ENCODE measurements at places on chromosomes 5 and 9.

DNA sequence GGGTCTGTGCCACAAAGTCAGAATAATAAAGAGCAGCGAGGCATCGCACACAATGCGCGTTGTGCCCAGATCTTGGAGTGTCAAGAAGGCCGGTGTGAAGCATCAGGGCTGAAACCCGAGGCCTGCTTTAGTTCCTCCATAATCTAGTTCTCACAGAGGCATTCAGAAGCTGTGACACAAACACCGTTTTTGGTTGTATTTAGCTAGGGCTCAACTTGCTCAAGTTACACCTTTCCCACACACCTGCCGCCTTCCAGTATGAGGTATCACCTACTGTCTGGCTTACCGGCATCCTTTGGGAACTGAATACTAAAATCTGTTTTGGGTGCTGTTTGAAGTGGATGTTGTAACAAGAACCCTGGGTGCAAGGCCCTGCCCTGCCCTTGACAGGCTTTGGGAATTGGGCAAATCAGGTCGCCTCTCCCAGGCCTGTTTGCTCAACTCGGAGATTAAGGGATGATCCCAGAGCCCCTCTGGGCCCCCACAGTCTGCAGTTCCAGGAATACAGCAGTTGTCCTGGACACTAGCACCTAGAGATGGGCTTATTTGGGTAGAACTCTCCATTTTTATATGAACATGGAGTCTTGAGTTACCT lies 27.0 kb downstream of the SLC25A25 start:
- peak overlapping the region; percentile 96 for H3K27ac ChIP-seq
- H3K4me3 ChIP-seq: no peak overlapping the region
- H3K4me1 ChIP-seq: peaks cover 84% of the 10 kb centered on the region
- no peak for DNase-seq

- no peaks in the 10 kb centered on the region for H3K36me3 ChIP-seq
- H3K27me3 ChIP-seq: no peaks in the 10 kb centered on the region
- H3K27ac ChIP-seq: peak overlapping the region; percentile 94
- H3K4me3 ChIP-seq: peak overlapping the region; percentile 56
- DNase-seq: peak; percentile 99
- H3K4me1 ChIP-seq: peaks cover 41% of the 10 kb centered on the region
These were observed 54.8 kb upstream of the CDKN2AIPNL start for GRCh38 chr5:134466241-134467069.

DNA sequence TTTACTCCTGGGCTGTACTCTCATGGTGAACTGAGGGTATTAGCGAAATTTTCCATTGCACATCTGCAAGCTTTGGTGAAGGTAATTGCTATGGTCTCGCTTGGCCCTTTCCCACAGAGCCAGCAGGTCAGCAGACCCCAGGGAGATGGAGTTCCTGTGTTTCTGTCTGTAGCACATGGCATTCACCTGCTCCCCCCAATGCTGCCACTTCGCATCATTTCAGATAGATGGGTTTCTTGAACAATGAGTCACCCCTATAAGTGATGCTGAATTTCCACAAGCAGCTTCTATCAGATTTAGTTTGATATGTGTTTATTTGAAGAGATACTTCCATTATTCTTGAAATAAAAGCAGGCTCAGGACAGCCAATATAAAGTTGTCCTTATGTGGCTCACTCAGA lies 117.8 kb downstream of the ERCC6L2 start:
- H3K36me3 ChIP-seq: no peaks in the 10 kb centered on the region
- no peak overlapping the region for H3K27ac ChIP-seq
- DNase-seq: no peak
- no peaks in the 10 kb centered on the region for H3K4me1 ChIP-seq
- H3K27me3 ChIP-seq: no peaks in the 10 kb centered on the region

GRCh38 chr5:2833556-2833955 lies 82.1 kb upstream of the IRX2 start:
- no peaks in the 10 kb centered on the region for H3K27me3 ChIP-seq
- no peak overlapping the region for H3K4me3 ChIP-seq
- H3K27ac ChIP-seq: no peak overlapping the region
- peak; percentile 62 for DNase-seq

DNA sequence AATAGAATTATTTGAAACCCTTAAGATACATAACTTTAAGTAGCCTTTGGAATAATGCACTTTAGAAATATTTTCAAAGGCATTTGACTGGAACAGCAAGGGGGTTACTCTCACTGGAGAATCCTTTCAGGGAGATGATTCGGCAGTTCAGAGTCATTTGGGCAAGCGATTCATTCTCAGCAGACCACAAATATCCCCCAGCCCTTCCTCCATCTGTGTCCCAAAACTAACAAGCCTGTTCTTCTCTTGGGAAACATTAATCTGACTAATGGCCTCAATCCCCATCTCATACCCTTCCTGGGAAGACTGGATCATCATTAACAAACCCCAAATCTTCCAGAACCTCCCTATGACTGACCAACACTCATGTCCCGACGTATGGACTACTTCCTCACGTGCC lies 65.8 kb upstream of the S1PR3 start:
- H3K4me3 ChIP-seq: no peak overlapping the region
- H3K27me3 ChIP-seq: no peaks in the 10 kb centered on the region
- H3K4me1 ChIP-seq: peaks cover 10% of the 10 kb centered on the region
- H3K27ac ChIP-seq: no peak overlapping the region
- H3K36me3 ChIP-seq: no peaks in the 10 kb centered on the region
- no peak for DNase-seq

DNA sequence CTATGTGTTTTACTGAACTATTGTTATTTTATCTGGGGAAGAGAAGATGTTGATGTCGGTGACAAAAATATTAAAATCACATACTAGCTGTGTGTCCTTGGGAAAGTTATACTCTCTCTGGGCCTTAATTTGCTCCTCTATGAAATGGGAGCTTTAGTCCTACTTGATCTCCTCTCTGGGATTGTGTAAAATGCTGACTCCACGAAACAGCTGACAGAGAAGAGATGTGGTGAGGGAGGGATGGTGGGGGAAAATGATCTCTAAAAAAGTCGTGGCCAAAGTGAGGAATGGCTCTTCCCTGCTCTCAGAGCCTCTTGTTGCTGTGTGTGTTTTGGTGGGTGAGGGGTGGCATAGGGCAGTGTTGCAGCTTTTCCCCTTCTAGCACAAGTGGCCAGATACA lies 173.7 kb downstream of the MELK start:
- no peak overlapping the region for H3K27ac ChIP-seq
- no peak overlapping the region for H3K4me3 ChIP-seq
- peaks cover 16% of the 10 kb centered on the region for H3K27me3 ChIP-seq
- H3K4me1 ChIP-seq: no peaks in the 10 kb centered on the region
- no peaks in the 10 kb centered on the region for H3K36me3 ChIP-seq

DNA sequence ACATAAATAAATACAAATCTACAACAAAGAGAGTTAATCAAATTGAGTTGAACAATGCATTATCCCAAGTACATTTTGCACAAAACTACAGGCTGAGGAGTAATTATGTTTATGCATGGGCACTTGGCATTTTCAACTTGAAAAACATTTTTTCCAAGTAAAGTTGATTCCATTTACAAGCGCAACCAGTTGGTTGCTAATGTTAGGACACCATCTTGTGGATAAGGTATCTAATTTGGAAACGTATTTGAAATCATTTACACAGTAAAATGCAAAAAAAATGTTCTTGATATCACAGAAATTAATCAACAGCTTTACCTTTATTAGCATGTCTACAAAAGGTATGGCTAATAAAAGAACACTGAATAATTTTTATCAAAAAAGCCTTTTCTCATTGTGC lies 18.8 kb downstream of the FTMT start:
- no peak overlapping the region for H3K27ac ChIP-seq
- no peaks in the 10 kb centered on the region for H3K36me3 ChIP-seq
- H3K4me3 ChIP-seq: no peak overlapping the region
- no peak for DNase-seq

- H3K4me3 ChIP-seq: no peak overlapping the region
- no peaks in the 10 kb centered on the region for H3K36me3 ChIP-seq
- H3K27me3 ChIP-seq: peaks cover 68% of the 10 kb centered on the region
- DNase-seq: no peak
- H3K27ac ChIP-seq: no peak overlapping the region
- H3K4me1 ChIP-seq: peaks cover 45% of the 10 kb centered on the region
These were observed 1.8 kb downstream of the POU4F3 start for GRCh38 chr5:146340260-146341081.

DNA sequence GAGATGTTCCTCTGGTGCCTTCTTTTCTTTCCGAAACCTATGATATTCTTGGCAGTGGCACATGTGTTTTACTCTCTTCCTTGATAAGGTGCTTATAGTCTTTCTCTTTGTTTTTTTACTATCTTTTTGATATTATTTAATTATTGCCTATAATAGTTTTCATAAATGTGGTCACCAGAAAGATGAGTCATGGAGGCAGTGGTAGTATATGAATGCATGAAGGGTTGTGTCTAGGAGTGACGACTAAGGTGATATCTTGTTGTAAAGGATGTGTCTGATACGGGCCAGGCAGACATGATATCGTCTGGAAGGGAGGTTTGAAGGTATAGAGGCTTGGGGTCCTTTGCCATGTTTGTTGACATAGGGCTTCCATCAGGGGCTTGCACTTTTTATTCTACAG lies 36.8 kb downstream of the SLC44A1 start:
- DNase-seq: no peak
- no peaks in the 10 kb centered on the region for H3K27me3 ChIP-seq
- no peak overlapping the region for H3K4me3 ChIP-seq
- no peak overlapping the region for H3K27ac ChIP-seq

DNA sequence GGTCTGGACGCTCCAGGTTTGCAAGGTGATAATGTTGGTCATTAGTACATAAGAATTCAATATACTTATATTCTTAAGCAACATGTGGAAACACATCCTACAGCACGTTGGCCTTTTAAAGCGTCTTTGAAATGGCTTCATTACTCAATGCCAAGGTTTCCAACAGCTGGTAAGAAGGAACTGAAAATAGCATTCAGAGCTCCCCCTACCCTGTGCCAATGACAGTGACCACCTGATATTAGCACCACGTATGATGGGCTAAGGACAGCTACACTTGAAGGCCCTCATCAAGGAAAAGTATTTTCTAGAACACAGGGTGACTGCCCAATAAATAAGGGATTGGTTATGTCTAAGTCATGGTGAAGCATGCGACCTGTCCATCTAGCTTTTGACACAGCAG lies 9.9 kb downstream of the ZNF622 start:
- DNase-seq: no peak
- no peak overlapping the region for H3K4me3 ChIP-seq
- H3K27ac ChIP-seq: no peak overlapping the region
- peaks cover 24% of the 10 kb centered on the region for H3K4me1 ChIP-seq
- H3K36me3 ChIP-seq: peaks cover 38% of the 10 kb centered on the region

DNA sequence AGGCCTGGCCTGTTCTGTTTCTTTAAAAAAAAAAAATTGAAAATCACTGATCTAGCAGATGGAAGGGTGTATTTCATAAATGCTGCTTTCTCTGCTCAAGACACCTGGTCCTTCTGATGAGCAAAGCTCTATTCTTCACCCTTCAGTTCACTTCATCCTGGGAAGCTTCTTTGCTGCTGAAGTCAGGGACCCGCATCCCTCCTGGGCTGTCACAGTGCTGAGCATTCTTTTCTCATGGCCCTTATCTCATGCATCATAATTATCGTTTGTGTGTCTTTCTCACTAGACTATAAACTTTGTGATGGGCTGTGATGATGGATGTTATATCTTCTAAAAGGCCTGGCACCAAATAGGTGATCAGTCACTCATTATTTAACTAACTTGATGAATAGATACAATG lies 461.0 kb downstream of the GADD45G start:
- DNase-seq: peak; percentile 24
- H3K4me3 ChIP-seq: no peak overlapping the region
- H3K27me3 ChIP-seq: no peaks in the 10 kb centered on the region

- no peak overlapping the region for H3K27ac ChIP-seq
- H3K27me3 ChIP-seq: no peaks in the 10 kb centered on the region
- H3K4me1 ChIP-seq: peaks cover 25% of the 10 kb centered on the region
- no peak for DNase-seq
- no peaks in the 10 kb centered on the region for H3K36me3 ChIP-seq
These were observed 207.3 kb downstream of the CD180 start for GRCh38 chr5:66989286-66989685.

GRCh38 chr5:138337685-138338410 lies at the start of gene FAM53C:
Gene FAM53C, plus strand, starts transcription at chr5:138338266. Its CDS starts 3,070 bp downstream, at chr5:138341336.
- peaks cover 38% of the 10 kb centered on the region for H3K4me1 ChIP-seq
- peak within 1 kb of the TSS; percentile 79 for H3K4me3 ChIP-seq
- H3K27ac ChIP-seq: peak within 1 kb of the TSS; percentile 91
- peak; percentile 98 for DNase-seq
- peaks cover 18% of the 10 kb centered on the region for H3K36me3 ChIP-seq
- no peaks in the 10 kb centered on the region for H3K27me3 ChIP-seq

DNA sequence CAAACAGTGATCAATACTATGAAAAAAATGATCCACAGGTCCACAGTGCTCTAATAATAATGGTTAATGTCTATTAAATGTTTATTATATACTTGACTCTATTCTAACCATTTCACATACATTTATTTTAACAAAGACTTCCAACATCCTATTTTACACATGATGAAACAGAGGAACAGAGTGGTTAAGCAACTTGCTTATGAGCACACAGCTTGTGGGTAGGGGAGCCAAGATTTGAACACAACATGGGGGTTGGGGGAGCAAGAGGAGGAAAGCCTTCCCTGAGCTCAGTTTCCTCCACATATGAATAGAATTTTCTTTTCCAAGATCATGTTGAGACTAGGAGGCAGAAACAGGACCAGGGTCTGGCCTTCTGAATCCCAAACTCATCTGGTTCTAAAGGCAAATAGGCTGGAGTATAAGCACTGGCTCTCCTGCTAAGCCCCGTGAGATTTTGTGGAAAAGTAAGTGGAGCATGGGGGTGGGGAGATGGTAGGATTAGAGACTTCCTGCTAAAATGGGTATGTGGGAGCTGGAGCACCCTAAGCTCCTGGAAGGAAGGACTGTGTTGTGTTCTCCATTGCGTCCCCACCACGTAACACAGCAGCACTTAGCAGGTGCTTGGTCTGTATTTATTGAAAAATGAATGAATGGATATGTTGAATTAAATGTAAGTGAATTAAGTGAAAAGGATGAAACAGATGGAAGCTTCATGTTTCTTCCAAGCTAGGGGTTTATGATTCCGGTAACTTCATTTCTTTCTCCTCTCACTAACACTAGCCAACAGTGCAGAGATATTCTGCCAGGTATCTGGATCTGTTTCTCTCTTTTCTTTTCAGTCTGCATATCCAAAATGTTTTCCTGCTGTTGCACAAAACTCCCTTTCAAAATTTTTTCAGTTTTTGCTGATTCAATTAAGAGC lies 26.9 kb upstream of the GALNT10 start:
- no peaks in the 10 kb centered on the region for H3K4me1 ChIP-seq
- no peak overlapping the region for H3K27ac ChIP-seq
- no peaks in the 10 kb centered on the region for H3K27me3 ChIP-seq
- no peak for DNase-seq

DNA sequence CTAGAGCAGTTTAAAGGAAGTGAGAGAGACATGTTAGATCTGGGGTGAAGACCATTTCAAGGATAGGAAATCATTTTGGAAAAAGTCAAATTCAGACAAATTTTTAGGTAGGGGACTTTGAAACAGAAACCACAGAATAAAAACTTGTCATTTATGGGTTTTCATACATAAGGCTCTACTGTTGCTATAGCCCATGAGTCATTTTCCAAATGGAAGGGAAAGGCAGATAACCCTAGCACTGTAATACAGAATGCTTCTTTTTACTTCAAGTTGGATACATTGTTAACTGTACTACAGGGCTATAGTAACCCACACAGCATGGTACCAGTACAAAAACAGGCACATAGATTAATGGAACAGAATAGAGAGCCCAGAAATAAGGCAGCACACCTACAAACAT lies 455.4 kb downstream of the EBF1 start:
- no peaks in the 10 kb centered on the region for H3K27me3 ChIP-seq
- H3K36me3 ChIP-seq: no peaks in the 10 kb centered on the region
- no peak overlapping the region for H3K4me3 ChIP-seq
